ENCODE measurements at places on chromosomes 3 and 15. TPM values are rescaled to one million over a fixed set of nuclear protein-coding genes. Genes with fewer than 3 reads are reported as not detected.

DNA sequence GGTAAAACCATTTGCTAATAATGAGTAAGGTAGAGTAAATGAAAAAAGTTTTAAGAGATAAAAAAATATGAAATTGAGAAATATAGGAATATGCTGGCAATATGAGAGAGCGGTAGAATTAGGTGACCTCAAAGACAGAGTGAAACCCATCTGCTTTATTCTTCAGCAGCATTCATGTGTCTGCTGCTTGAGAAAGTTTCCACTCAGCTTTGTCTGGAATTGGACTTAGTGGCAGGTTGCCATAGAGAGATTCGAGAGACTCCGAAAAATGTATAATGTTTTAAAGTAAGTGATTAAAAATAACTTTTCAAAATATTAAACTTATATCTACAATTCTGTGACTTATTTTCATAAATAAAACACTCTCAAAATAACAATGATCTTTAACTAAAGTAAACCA, 5.0 kb downstream of the SUCNR1 start:
- DNase-seq: no peak

- no peak for DNase-seq
These were observed 804.0 kb downstream of the ROBO1 start for GRCh38 chr3:78963771-78964170.

The FBXW12 gene
- 0.07 TPM for polyA plus RNA-seq

The MOBP gene
- polyA plus RNA-seq: not detected

DNA sequence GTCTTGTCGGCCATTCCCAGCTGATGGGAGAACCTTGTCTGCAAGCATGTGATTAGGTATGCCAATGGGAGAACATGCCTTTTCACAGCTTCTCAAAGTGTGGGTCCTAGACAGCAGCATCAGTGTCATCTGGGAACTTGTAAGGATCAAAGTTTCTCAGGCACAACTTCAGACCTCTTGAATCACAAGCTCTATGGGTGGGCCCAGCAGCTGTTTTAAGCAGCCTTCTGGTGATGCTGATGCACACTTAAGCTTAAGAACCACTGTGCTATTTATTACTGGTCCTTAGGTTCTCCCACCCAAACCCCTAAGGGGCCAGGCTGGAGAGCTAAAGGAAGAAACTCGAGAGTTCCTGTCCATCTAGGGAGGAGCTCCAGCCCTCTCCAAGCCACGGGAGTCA, 453.9 kb upstream of the PROK2 start:
- no peak for DNase-seq

- DNase-seq: no peak
These were observed 135.0 kb downstream of the TJP1 start for GRCh38 chr15:29687204-29687815.

The UBE3A gene
- polyA plus RNA-seq: 11.3 TPM

DNA sequence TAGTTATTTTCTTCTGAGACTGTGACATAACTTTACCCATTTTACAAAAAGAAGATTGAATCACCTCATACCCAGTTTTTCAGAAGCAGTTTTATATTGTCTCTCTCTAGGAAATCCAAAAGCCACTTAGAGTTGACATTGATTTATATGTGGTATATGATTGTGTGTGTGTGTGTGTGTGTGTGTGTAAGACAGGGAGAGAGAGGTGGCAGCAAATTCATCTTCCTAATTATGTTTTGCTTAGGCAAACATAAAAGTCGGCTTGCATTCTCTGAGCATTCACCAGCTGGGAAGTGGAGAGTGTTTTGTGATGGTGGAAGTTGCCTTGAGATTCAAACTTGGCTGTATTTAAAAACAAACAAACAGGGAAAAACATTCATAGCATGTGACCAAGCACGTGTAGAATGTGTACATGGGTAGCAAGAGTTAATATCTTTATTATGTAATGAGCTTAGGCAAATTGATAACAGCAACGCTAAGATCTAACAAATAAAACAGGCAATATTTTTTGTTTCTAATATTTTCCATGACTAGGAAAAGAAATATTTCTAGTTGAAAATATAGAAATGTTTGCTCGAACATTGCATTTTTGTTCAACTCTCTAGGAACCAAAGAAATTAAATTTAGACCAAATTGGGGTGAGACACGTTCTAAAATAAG, 64.4 kb upstream of the IGF1R start:
- no peak for DNase-seq

GRCh38 chr15:81095690-81096365, 38.2 kb upstream of the CFAP161 start:
- no peak for DNase-seq

DNA sequence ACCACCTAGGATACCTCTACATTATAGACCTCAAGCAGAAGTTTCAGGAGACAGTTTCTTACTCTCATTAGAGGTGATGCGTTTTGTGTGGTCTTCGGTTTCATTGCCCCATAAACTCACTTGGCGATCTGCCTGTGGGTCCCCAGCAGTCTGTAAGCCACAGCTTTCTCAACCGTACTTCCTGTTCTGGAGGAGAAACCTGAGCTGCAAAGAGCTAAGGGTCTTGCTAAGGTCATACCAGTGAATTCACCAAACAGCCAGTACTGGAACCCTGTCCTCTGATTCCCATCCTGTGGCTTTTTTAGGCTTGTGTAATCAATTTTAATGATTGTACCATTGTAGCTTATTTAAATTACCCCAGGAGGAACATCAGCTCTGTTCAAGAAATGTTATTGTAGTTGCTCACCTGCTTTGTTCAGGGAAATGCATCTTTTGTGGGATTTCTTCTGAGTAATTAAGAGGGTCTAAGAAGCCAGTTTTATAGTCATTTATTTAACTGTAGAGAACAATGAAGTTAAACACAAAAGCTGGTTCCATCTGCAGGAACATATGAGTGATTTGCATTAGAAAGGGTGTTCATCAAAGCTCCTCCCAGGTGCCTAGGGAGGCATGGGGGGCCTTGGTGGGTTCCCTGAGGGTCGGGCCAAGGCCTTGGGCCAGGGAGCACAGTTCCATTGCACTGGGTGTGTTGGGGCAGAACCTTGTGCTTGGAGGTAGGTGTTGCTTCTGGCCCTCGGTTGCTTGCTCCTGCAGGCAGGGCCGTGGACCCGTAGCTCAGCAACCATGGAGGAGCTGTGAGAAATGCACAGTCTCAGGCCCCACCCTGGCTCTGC, 69.6 kb downstream of the APBA2 start:
- peak; percentile 52 for DNase-seq

GRCh38 chr15:53297828-53298227, 461.6 kb downstream of the WDR72 start:
- DNase-seq: no peak

The MUC20 gene
- polyA plus RNA-seq: 0.31 TPM

GRCh38 chr3:11548721-11549131, 95.0 kb downstream of the VGLL4 start:
- DNase-seq: no peak

DNA sequence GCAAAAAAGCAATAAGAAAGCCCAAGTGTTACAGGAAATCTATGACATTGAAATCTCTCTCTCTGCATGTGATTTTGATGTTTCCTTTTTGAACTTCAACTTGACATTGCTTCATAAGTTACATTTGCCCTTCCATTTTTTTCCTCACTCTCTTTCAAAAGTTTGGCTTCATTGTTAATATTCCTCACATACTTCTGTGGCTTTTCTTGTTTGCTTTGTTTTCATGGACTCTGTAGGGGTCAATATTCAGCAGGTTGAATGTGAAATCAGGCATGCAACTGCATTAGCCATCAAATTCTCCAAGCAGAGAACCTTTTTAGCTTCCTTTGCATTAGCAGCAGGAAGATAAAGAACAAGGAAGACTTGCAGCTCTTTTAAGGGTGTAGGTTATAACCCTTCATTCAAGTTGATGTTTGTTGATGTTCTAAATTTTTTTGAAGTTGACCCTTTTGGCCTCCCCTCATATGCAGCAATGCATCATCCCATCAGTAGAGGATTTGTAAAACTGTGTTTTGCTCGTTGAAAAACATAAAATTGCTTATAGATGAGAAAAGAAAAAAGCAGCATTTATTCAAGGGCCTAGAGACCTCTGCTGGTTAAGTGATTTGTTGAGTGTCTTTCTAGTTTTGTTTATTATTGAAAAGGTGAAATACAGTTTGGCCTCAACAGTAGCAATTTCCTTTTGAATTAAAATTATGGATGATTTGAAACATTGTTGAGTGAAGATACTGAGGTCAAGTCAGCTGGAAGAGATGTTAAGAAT, 211.4 kb downstream of the IL5RA start:
- no peak for DNase-seq

The TMEM45A gene
- 6.4 TPM for polyA plus RNA-seq

DNA sequence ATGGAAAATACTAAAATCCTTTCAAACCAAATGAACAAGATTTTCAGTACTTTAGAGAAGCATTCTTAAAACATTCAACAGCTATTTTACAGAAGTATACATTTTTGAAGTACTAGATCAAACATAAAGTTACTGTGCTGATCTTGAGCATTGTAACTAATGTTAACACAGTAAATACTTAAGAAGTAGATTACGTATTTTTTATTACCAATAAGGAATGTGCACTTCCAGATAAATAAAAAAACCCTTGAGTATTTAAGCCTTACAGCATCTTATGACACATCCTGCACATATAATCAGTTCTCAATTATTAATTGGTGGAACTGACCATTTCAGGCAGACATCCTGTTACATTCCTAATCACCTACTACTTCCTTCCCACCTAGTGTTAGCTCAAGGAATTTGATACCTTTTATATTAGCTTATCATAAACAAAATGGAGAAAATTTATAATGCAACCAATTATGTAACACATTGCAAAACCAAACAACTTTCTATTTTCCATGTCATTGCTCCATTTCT, 32.8 kb downstream of the COPS2 start:
- no peak for DNase-seq

- no peak for DNase-seq
These were observed 163.8 kb downstream of the FBLN2 start for GRCh38 chr3:13712682-13713180.

All from SK-N-SH (cell line).